ENCODE measurements at places on chromosomes 16 and 17. TPM values are rescaled to one million over a fixed set of nuclear protein-coding genes. Genes with fewer than 3 reads are reported as not detected.

DNA sequence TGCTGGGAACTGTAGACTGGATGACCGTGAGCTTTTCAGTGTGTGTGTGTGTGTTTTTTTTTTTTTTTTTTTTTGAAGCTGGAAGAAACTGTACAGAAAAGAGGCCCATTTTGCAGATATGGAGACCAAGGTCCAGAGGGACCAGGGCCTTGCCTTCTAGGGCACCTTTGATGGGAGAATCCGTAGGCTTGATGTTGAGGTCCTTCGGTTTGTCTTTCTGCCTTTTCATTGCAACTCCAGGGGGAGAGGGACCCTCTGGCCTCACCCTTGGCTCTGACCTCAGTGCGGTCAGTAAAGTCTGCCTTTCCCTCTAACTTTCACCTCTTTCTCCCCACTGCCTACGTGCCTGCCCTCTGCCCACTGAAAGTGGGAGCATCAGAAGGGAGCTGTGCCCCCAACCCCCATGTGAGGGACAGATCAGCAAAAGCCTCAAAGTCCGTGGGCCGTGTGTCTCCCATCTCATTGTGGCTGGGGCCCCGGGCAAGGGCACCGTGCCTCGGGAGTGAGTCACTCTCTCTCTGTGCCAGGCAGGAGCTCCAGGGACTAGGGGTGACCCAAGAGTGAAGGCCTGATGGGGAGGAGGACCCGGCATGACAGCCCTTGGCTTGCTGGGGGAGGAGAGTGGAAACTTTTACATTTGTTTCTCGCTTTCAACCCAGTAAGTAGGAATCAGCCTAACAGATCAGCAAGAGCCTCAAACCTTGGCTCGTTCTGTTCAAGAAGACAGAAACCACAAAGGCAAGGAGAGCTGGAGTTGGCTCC lies 123.6 kb downstream of the CMIP start:
- no peaks in the 10 kb centered on the region for H3K36me3 ChIP-seq
- peak overlapping the region; percentile 64 for H3K27ac ChIP-seq
- no peak for DNase-seq
- H3K4me1 ChIP-seq = peaks cover 35% of the 10 kb centered on the region

- no peak overlapping the region for H3K4me3 ChIP-seq
- H3K27ac ChIP-seq = no peak overlapping the region
- H3K27me3 ChIP-seq = no peaks in the 10 kb centered on the region
- H3K4me1 ChIP-seq = peaks cover 15% of the 10 kb centered on the region
- H3K36me3 ChIP-seq = no peaks in the 10 kb centered on the region
- no peak for DNase-seq
Observed at GRCh38 chr16:88754109-88754911, 30.7 kb downstream of the PIEZO1 start.

- H3K4me3 ChIP-seq = peak overlapping the region; percentile 68
- H3K27ac ChIP-seq = no peak overlapping the region
- DNase-seq = peak; percentile 47
- peaks cover 4% of the 10 kb centered on the region for H3K4me1 ChIP-seq
- H3K27me3 ChIP-seq = peaks cover 50% of the 10 kb centered on the region
- peaks cover 23% of the 10 kb centered on the region for H3K36me3 ChIP-seq
Observed at GRCh38 chr17:10197721-10198508, 491 bp downstream of the GAS7 start.

Gene CDRT15L2
- total RNA-seq = not detected

Gene TMC5
- 2.1 TPM for total RNA-seq

Gene ARHGAP27
- total RNA-seq = 16.0 TPM

All from WTC11 (cell line).